Stimulated activated CD4-positive, alpha-beta T cell treated with anti-CD3 and anti-CD28 coated beads, Interleukin-1b, Interleukin-23, amount 100 ng/mL, for 1 hour (primary cell): ENCODE measurements at places on chromosomes 3 and 15.

- DNase-seq, result no peak
Measured at GRCh38 chr3:113548501-113548900, 16.1 kb downstream of the SIDT1 start.

GRCh38 chr3:119087799-119088198, 53.2 kb upstream of the IGSF11 start:
- DNase-seq, result no peak

GRCh38 chr3:181899702-181900101, 188.0 kb downstream of the SOX2 start:
- DNase-seq, result no peak

- no peak for DNase-seq
Measured at GRCh38 chr3:158470944-158471638, 99.9 kb upstream of the MLF1 start.

- no peak for DNase-seq
Measured at GRCh38 chr3:48832684-48833083, 15.0 kb downstream of the PRKAR2A start.

DNA sequence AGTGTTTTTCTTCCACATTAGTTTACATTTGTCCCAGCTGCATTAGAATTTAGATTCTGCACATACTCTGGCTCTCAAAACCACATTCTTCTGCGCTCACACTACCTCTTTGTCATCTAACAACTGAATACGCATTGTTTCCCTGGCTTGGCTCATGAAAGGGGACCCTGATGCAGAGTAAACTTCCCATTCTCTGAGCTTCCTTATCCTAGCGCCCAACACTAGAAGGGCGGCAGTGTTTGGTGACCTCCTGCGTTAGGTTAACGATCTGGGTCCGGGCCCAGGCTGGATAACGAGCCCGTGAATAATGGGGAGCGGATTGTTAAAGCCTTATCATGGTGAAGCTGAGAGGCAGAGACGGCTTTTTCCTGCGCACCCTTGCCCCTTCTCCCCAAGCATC, 63.9 kb downstream of the ETV5 start:
- DNase-seq, result no peak
